CD4-positive, CD25-positive, alpha-beta regulatory T cell (primary cell): ENCODE measurements at places on chromosomes 2 and 18. TPM values are rescaled to one million over a fixed set of nuclear protein-coding genes. Genes with fewer than 3 reads are reported as not detected.

Gene TTL
- total RNA-seq: 32.5 TPM

DNA sequence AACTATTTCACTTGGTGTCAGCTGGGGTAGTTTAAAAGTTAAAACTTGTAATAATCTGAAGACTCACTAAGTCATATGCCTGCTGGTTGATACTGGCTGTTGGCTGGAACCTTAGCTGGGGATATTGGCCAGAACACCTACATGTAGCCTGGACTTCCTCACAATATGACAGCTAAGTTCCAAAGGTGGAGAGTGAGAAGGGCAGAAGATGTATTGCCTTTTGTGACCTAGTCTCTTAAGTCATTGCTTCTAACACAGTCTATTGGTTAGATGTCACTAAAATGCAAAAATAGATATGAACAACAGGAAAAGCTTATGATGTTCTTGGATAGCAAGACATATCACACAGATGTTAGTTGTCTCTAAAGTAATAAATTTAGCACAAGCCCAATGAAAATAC, 113.2 kb upstream of the CHAC2 start:
- no peak overlapping the region for H3K27ac ChIP-seq
- no peak for DNase-seq
- H3K4me1 ChIP-seq: no peaks in the 10 kb centered on the region
- no peak overlapping the region for H3K4me3 ChIP-seq
- H3K36me3 ChIP-seq: no peaks in the 10 kb centered on the region

- no peaks in the 10 kb centered on the region for H3K27me3 ChIP-seq
- H3K27ac ChIP-seq: no peak overlapping the region
- H3K36me3 ChIP-seq: no peaks in the 10 kb centered on the region
- no peak overlapping the region for H3K4me3 ChIP-seq
- no peaks in the 10 kb centered on the region for H3K4me1 ChIP-seq
Observed at GRCh38 chr2:190843890-190844699, 36.5 kb upstream of the GLS start.

DNA sequence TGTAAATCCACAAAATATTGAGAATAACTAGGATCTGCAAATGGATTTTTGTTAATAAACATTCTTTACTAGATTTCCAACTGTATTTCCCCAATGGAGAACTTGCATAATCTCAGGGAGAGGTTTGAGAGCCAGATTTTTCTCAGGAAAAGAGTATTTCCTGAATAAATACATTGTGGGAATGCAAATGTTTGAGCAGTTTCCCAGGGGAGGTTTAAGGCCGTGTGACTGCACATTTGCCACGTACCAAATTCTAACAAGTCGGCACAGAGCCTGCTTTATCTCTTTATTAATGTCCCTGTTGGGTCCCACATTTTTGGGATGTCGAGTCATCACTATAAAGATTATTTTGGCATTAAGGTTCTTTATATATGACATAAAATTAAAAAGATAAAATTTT, 27.0 kb downstream of the TFPI start:
- H3K4me1 ChIP-seq: no peaks in the 10 kb centered on the region
- no peak overlapping the region for H3K4me3 ChIP-seq
- no peaks in the 10 kb centered on the region for H3K27me3 ChIP-seq
- DNase-seq: no peak
- H3K27ac ChIP-seq: no peak overlapping the region
- no peaks in the 10 kb centered on the region for H3K36me3 ChIP-seq

- no peaks in the 10 kb centered on the region for H3K27me3 ChIP-seq
- H3K36me3 ChIP-seq: no peaks in the 10 kb centered on the region
- DNase-seq: no peak
- H3K4me1 ChIP-seq: no peaks in the 10 kb centered on the region
- no peak overlapping the region for H3K4me3 ChIP-seq
- no peak overlapping the region for H3K27ac ChIP-seq
Observed at GRCh38 chr2:8646731-8647461, 35.0 kb upstream of the ID2 start.

Gene CYP27C1
- total RNA-seq: not detected

DNA sequence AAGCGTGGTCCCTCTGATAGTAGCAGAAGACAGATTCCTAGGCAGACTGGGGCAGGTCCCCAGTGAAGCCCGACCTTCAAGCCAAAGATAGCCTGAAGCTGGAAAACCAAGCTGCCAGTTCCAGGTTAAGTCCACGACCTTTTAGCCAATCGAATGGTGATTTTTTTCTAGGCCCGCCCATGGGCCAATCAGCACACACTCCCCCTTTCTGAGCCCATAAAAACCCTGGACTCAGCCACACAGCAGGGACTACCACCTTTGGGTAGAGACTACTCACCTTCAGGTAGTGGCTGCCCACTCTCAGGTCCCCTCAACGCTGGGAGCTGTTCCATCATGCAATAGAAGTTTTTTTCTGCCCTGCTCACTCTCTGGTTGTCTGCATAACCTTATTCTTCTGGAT, 14.5 kb upstream of the ADI1 start:
- H3K27me3 ChIP-seq: no peaks in the 10 kb centered on the region
- H3K27ac ChIP-seq: no peak overlapping the region
- no peaks in the 10 kb centered on the region for H3K36me3 ChIP-seq
- no peak for DNase-seq
- H3K4me1 ChIP-seq: no peaks in the 10 kb centered on the region
- no peak overlapping the region for H3K4me3 ChIP-seq

- DNase-seq: no peak
- H3K36me3 ChIP-seq: no peaks in the 10 kb centered on the region
- H3K4me1 ChIP-seq: no peaks in the 10 kb centered on the region
Observed at GRCh38 chr18:4831791-4832375, 365.2 kb downstream of the AKAIN1 start.

Gene TLX2
- not detected for total RNA-seq

DNA sequence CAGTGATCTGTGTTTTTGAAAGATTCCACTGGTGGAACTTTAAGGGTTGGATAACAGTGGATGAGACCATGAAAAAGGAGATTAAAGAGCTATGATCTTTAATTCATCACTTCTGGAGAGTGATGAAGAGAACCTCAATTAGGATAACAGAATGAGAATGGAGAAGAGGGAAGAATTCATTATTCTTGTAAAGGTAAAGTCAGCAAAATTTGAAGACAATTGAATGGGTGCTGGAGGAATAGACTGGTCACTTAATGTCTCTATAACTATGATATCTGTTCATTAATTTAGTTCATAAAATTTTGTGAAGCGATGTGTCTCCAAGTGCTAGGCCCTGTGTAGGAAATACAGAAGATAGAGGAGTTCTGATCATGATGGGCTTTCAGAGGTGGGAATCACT, 1013.2 kb upstream of the FANCL start:
- no peak overlapping the region for H3K27ac ChIP-seq
- DNase-seq: no peak
- H3K4me1 ChIP-seq: no peaks in the 10 kb centered on the region
- H3K36me3 ChIP-seq: no peaks in the 10 kb centered on the region
- no peak overlapping the region for H3K4me3 ChIP-seq

DNA sequence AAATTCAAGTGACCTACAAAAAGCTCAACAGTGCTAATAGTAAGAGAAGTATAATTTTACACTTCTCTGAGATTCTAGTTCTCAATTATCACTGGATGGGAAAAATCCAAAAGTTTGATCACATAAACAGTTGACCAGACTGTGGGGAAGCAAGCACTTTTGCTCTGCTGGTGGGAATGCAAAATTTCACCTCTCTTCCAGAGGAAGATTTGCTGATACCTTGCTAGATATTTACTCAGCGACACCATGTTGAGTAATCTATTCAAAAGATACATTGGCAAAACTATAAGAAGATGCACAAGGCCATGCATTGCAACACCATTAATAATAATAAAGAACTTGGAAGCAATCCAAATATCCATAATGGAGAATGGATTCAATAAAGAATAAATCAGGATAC, 204.4 kb downstream of the MREG start:
- H3K27me3 ChIP-seq: no peaks in the 10 kb centered on the region
- no peak for DNase-seq
- H3K4me3 ChIP-seq: no peak overlapping the region
- H3K36me3 ChIP-seq: no peaks in the 10 kb centered on the region
- H3K4me1 ChIP-seq: no peaks in the 10 kb centered on the region
